ENCODE measurements at places on chromosomes 4 and X.

- DNase-seq = no peak
Observed at GRCh38 chr4:71251261-71251660, 87.6 kb upstream of the SLC4A4 start.

GRCh38 chr4:5409972-5410618, 298.3 kb downstream of the EVC2 start:
- DNase-seq = no peak

- no peak for DNase-seq
Observed at GRCh38 chr4:38535717-38536116, 128.3 kb upstream of the KLF3 start.

GRCh38 chr4:95572304-95572991, 23.7 kb upstream of the UNC5C start:
- no peak for DNase-seq

- DNase-seq = no peak
Observed at GRCh38 chr4:161364681-161365080, 799.1 kb downstream of the FSTL5 start.

DNA sequence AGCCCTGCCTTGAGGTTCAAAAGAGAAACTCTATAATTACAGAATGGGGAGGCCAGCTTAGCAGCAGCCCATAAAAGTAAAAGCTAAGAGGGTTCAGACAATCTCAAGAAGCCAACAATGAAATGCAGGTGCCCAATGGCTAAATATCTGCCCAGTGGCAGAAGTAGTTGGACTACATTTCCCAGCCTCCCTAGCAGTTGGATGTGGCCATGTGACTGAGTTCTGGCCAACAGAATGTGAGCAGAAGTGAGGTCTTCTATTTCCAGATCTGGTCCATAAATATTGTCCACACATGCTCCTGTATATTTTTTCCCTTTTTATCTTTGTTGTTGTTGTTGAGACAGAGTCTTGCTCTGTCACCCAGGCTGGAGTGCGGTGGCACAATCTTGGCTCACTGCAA, 127.9 kb upstream of the NHS start:
- no peak for DNase-seq

- DNase-seq = no peak
Observed at GRCh38 chrX:109697855-109698254, 35.2 kb downstream of the ACSL4 start.

GRCh38 chrX:27728291-27728690, 79.5 kb upstream of the MAGEB10 start:
- DNase-seq = no peak

- DNase-seq = no peak
Observed at GRCh38 chr4:98700656-98701055, 42.2 kb upstream of the TSPAN5 start.

DNA sequence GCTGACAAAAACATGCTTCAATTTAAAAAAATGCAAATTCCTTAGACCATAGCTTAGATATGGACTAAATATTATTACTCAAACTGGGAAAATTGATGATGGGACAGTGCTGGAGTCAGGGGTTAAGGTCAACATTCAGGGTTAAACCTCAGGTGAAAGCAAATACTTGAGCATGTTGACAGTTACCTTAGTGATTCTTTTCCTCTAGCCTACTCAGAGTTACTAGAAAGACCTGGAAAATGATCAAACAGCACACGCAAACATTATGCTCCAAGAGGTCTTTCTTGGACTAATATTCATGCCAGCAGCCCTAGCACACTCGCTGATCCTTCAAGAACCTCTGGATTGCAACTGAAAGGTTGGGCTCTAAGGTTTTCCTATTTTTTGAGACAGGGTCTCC, 10.8 kb downstream of the IGFBP7 start:
- DNase-seq = no peak

- no peak for DNase-seq
Observed at GRCh38 chr4:184994010-184994622, 24.2 kb upstream of the HELT start.

DNA sequence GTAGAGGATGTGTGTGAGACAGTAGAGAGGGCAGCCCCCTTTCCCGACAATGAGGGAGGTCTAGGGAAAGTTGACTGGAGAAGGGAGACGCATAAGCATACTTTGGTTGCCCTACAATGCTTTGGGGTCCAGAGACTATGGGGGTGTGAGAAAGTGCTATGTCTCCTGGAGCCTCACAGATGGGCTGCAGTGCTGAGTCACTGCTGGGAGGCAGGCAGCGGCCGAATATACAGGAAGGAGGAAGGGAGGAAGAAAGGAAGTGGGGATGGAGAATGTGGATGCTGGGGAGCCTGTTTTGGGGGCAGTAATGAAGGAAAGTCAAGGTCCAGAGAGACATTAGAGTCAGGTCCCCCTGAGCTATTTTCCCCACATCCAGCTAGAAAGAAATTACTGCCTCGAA, 12.7 kb downstream of the DRP2 start:
- DNase-seq = no peak
